ENCODE measurements at places on chromosomes 16 and 17. TPM values are rescaled to one million over a fixed set of nuclear protein-coding genes. Genes with fewer than 3 reads are reported as not detected.

DNAAF8 gene
- 2.3 TPM for total RNA-seq

DNA sequence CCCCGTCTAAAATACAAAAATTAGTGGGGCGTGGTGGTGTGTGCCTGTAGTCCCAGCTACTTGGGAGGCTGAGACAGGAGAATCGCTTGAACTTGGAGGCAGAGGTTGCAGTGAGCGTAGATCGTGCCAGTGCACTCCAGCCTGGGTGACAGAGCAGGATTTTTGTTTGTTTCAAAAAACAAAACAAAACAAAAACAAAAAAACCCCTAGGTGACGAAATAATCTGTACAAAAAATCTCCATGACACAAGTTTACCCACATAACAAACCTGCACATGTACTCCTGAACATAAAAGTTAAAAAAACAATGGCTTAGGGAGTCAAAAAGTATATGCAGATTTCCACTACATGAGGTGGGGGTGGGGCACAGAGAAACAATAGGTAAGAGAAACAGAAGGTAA, 140.5 kb upstream of the ASIC2 start:
- H3K36me3 ChIP-seq = no peaks in the 10 kb centered on the region
- H3K27me3 ChIP-seq = no peaks in the 10 kb centered on the region
- H3K4me1 ChIP-seq = no peaks in the 10 kb centered on the region
- no peak for DNase-seq
- no peak overlapping the region for H3K27ac ChIP-seq

DNA sequence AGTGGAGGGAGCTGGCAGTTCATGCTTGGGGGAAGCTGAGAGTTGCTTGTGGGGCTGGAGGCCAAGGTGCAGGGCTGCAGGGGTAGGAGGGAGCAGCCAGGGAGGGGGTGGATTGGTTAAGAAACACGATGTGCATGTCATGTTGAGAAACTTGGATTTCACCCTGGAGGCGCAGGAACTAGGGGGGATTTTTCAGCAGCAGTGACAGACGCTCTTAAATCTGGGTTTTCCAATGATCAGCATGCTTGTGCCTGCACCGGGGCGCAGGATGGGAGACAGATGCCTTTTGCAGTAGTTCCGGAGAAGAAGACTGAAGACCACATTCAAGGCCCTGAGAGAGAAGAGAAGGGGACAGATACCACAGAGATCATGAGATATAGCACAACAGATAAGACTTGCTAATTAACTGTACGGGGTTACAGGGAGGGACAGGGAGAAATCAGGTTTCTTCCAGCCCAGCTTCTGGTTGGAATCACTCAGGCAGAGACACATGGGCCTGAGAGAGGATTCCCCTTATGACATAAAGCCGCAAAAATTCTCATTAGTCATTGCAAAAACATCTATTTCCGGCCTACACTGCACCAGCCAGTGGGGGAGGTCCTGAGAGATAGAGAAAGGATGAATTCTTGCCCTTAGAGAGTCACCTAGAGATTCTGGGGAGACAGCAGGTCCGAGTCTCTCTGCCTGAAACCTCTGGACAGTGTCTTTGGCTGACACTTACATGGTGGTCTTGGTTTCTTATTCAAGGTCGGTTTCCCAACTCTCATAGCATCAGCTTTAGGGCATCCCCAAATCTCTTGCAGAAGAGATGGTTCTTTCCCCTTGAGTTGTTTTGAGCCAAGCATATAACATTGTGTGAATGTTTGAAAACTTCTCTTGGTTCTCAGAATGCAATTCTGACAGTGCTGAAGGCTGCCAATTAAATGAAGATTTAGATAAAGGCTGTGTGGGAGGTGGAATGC, 27.1 kb downstream of the CDH13 start:
- no peaks in the 10 kb centered on the region for H3K36me3 ChIP-seq
- no peaks in the 10 kb centered on the region for H3K4me1 ChIP-seq
- DNase-seq = no peak
- no peak overlapping the region for H3K27ac ChIP-seq
- H3K4me3 ChIP-seq = no peak overlapping the region

DNA sequence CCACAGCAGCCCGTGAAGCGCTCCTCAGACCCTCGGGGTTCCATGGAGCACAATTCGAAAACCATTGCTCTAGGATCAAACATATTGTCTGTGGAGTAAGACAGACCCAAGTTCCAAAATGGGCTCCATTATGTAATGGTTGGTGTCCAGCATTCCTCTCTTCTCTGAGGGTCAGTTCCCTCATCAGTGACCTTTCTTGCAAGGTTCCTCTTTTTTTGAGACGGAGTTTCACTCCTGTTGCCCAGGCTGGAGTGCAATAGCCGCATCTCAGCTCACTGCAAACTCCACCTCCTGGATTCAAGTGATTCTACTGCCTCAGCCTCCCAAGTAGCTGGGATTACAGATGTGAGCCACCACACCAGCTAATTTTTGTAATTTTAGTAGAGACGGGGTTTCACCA, 28.4 kb downstream of the PLXDC1 start:
- H3K36me3 ChIP-seq = no peaks in the 10 kb centered on the region
- H3K27me3 ChIP-seq = no peaks in the 10 kb centered on the region
- H3K27ac ChIP-seq = no peak overlapping the region
- no peak overlapping the region for H3K4me3 ChIP-seq

DNA sequence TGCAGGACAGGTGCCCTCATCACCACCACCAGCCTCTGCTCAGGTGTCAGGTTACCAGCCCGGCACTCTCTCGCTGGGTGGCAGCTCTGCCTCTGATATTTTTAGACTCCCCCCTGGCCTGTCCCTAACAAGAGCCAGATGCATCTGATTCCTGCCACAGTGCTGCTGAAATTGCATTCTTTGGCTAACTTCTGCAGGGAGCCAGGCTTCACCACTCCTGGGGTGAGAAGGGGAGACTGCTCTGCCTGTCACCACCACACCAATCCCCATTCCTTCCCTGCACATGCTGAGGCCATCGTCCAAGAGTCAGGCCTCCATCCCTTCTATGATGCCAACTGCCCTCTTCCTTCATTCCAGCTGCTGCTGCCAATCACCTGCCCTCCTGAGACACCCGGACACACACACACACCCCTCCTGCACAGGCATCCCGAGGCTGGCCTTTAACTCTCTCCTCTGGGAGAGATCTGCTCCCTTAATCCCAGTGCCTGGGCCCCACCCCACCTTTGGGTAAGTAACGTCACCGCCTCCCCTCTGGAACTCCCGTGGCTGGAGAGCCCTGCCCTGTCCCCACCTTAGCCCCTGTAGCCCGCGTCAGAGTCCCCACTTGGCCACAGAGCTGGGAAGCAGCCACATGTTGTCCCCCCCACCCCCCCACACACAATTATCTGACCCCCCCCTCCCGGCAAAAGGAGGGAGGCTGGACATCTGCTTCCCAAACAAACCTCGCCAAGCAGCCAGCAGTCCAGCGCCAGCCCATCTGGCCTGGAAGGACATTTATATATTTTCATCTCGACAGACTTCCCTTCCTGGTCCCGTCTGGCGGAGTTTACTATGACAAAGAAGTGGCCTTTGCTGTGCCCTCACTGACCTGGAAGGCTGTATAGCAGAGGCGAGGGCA, 2.8 kb downstream of the EMP2 start:
- H3K4me3 ChIP-seq = peak overlapping the region; percentile 100
- DNase-seq = no peak
- peaks cover 16% of the 10 kb centered on the region for H3K4me1 ChIP-seq
- no peaks in the 10 kb centered on the region for H3K36me3 ChIP-seq
- no peaks in the 10 kb centered on the region for H3K27me3 ChIP-seq
- H3K27ac ChIP-seq = peak overlapping the region; percentile 89

DNA sequence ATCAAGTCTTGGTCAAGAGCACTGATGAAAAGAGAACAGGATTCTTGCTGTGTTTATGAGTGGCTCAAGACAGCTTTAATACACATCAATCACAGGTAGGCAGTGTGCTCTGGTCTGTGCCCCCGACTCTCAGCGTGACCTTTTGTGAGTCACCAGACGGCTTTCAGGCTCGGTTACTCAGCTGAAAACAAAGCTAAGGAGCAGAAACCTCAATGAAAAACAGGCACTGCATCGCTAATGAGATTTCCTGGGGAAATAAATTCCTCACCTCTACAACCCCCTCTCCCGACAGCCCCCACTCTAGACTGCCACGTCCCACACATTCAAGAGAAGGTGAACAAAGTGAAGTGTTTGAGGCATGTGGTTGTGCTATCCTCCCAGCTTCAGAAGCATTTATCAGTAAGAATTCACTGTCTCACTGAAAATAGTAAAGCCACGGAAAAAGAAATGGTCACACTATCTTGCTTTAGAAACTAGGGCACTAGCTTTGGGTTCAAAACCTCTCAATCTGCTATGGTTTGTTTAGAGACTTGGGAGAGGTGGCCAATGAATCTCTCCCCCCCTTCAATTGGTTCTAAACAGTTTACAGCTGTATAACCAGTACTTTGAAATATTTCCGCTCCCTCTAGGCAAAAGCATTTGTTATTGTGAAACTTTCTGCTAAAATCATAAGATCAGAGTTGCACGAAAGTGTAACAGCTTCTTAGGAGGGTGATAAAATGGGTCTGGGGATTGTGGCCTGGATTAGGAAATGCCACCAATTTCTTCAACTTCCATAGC, 199.5 kb upstream of the PMFBP1 start:
- DNase-seq = no peak
- H3K27me3 ChIP-seq = no peaks in the 10 kb centered on the region
- peak overlapping the region; percentile 64 for H3K27ac ChIP-seq
- H3K4me3 ChIP-seq = no peak overlapping the region

Measured in breast epithelium (tissue), 4 donors.